ENCODE measurements at places on chromosomes 12 and 14. TPM values are rescaled to one million over a fixed set of nuclear protein-coding genes. Genes with fewer than 3 reads are reported as not detected.

DNA sequence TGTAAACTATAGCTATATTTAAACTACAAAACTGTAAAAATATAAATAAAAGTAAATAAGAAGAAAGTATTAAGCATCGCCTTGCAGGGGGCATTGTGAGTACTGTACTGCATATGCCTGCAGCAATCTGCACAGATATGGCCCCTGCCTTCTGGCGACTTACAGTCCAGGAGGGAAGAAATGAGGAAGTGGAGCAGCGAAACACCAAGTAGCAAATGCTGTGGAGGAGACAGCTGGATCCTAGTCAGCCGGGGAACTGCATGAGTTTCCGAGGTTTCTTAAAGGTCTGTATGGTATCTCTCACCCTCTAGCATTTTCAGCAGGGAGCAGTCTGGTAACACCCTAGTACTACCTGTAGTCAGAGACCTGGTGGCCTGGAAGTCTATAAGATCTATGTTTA, 256.9 kb downstream of the CACNA1C start:
- no peak for DNase-seq

GRCh38 chr12:76462668-76463224, 96.8 kb downstream of the OSBPL8 start:
- DNase-seq = no peak

DNA sequence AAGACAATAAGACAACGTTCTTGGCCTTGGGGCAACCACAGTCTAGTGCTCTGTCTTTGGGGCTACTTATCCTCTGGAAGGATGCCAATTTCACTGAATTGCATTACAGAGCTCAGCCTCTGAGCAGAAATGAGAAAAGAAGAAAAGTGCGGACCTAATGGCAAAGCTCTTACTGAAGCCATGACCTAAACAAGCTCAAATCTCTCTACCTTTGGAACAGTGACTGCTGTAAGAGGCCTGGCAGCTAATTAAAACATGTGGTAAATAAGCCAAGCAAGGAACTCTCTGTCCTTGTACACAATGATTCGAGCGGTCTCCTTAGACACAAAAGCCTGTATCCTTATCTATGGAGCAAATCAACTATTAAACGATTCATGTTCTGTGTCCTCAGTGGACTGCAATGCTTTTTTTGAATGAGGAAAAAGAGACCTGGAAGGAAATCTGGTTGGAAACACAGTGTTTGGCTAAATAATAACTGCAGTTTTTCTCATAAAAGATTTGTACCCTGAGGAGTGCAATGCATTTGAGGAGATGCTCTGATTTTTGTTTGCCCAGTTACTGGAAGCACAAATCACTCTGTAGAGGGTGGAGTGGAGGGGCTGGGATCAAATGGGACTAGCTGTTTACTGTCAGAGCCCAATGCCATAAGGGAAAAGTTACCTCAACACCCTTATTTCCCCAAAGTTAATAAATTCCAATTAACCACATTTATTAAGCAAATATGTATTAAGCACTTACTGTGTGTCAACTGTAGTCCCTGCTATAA, 113.9 kb downstream of the NDUFA12 start:
- DNase-seq = no peak

DNA sequence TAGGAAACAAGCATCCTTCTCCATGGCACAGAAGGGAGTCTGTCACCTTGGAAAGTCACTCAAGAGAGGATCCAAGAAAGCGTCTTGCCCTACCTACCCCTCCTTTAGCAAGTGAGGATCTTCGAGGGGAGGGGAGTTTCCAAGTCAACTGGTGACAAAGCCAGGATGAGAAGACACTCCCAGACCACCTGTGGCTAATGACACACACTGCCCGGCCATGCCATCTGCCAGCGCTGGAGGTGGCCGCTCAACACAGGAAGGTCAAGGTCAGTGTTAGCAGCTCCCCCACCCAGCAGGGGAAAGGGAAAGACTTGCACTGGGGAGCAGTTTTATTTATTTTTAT, 41.3 kb downstream of the ELK3 start:
- DNase-seq = no peak

DNA sequence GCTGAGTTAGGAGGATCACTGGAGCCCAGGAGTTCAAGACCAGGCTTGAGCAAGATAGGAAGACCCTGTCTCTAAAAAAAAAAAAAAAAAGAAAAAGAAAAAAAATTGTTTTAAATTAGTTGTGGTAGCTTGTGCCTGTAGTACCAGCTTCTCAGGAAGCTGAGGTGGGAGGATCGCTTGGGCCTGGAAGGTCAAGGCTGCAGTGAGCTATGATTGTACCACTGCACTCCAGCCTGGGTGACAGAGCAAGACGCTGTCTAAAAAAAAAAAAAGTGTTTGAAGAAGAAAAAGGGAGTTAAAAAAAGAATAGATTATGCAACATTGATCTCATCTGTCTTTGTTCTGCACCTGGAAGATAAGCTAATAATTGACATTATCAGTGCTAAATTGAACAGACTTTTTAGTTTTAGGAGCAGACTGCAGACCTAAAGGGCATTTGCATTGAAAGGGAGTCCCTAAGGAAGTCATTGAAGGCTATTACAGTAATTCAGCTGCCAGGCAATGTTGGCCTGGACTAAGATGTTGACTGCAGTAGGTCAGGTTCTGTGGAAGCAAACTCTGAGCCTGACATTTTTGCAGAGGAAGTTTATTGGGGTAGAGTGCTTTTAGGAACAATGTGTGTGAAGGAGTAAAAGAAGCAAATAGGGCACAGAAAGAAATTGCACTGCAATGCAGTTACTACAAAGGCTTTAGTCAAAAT, 215.8 kb downstream of the PCNX1 start:
- no peak for DNase-seq

GRCh38 chr12:28936221-28936620, 212.9 kb upstream of the FAR2 start:
- no peak for DNase-seq

GRCh38 chr14:100240668-100241032, 1.7 kb downstream of the YY1 start:
- no peak for DNase-seq

DNA sequence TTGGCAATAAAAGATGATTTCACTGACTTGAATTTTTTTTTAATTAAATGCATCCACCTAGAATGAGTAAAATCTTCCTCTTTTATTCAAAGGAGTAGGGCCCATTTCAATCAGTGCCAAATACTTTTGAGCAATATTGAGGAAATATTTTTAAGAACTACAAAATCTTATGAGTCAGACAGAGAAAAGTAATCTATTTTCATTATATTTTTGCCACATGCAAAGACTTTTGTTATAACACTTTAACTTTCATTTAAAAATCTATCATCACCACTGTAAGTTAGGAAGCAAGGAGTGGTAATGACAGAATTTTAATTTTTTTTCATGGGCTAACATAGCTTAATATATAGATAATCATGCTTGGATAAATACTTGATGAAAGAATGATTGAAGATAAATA, 345.2 kb upstream of the KITLG start:
- DNase-seq = no peak

DNA sequence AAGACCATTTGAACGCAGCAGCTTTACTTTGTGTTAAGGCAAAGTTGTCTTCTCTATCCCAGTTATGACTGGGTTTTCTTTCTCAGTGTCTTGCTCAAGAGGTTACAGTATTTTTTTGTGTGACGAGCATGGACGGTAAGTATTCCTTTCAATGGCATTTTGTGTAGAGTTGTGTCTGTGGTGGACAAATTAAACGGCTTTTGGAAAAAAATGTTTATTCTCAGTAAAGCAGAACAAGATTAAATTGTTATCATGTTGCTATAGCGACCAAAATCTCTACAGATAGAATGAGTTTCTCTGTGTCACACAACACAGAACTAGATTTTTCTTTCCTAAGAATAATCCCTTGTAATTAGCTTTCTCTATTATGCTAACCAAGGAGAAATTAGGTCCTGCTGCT, 417.1 kb downstream of the AEBP2 start:
- DNase-seq = no peak

- no peak for DNase-seq
Measured at GRCh38 chr14:33381717-33382116, 443.0 kb downstream of the NPAS3 start.

- no peak for DNase-seq
Measured at GRCh38 chr12:67354966-67355365, 85.8 kb downstream of the CAND1 start.

- no peak for DNase-seq
Measured at GRCh38 chr12:128603573-128604115, 220.1 kb downstream of the SLC15A4 start.

GRCh38 chr14:96198430-96199130, 6.1 kb upstream of the BDKRB2 start:
- DNase-seq = no peak

GRCh38 chr12:114879354-114879753, 195.4 kb upstream of the TBX3 start:
- no peak for DNase-seq

GRCh38 chr12:92412856-92413255, 267.2 kb upstream of the BTG1 start:
- no peak for DNase-seq

DNA sequence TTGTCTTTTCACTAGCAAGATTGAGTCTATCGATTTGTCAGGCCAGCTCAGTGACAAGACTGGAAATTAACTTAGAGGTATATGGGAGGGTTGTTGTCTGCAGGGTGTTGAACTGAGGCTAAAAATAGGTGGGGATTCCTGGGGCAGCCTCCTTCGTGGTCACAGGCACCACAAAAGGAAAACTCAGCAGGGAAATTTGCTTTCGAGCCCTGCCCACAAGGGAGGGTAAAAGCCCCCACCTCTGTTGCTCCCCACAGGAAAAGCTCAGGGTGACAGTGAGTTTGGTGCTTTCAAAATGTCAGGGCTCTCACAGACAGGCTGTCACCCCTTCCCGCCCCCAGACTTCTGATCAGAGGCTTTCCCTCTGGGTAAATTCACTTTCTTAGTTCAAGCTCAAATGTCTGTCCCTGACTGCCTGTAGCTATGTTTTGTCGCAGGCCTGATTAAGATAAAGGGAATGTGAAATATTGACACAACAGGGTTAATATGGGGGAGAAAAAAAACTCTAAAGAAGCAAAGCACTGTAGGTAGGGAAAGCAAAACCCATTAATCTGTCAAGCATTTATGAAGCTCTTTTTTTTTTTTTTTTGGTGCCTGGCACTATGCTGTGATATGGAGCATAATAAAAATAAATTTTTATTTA, 11.7 kb upstream of the NFKBIA start:
- no peak for DNase-seq

- DNase-seq = peak; percentile 49
Measured at GRCh38 chr14:95875831-95876760, 536 bp upstream of the TUNAR start.

- no peak for DNase-seq
Measured at GRCh38 chr14:31465111-31465510, 7.8 kb upstream of the DTD2 start.

DNA sequence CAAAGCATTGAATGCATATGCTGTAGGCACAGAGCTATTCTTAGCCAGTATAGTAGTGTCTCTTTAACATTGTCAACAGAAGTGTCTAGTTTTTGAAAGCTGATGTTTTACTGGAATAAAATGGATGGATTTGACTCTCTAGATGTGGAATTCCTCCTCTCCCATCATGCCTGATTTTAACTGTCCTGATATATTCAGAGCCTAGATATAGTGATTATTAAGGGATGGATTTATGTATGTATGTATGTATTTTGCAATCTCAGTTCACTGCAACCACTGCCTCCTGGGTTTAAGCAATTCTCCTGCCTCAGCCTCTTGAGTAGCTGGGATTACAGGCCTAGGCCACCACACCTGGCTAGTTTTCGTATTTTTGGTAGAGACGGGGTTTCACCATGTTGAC, 144.8 kb upstream of the NAV3 start:
- DNase-seq = no peak

DNA sequence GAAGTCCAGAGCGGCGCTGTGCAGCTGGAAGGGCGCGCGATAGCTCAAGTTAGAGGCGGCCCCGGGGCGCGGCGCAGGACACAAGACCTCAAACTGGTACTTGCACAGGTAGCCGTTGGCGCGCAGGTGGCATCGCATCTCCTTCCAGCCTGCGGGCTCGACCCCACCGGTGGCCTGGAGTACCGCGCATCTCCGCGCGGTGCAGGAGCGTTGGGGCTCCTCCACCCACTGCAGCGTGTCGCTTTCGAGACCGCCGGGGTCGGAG, 553 bp downstream of the CLEC14A start:
- DNase-seq = peak; percentile 74

DNA sequence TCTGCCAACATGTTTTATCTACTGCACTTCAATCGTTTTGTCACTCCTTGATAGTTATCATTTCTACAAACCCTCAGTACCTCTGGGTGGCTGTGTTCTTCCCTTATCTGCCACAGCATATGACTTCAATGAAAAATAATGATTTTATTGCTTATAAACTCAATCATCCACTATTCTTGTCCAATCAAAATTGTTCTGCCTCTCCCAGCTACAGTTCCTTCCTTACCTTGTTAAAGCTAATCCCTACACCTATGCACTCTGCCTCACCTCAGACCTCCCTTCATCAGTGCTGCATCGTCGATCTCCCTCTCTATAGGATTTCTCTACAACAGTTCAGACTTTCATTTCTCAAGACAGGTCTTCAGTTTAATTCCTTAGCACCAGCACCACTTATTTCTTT, 58.8 kb downstream of the ERGIC2 start:
- DNase-seq = no peak

GRCh38 chr14:44989497-44990440, 27.8 kb downstream of the TOGARAM1 start:
- no peak for DNase-seq

GRCh38 chr12:31845613-31846322, 113.4 kb upstream of the RESF1 start:
- DNase-seq = no peak

- no peak for DNase-seq
Measured at GRCh38 chr12:59151243-59151642, 230.9 kb upstream of the LRIG3 start.

GRCh38 chr14:89912667-89913211, 41.8 kb downstream of the EFCAB11 start:
- peak; percentile 95 for DNase-seq

The DTX1 gene
- 7.3 TPM for polyA plus RNA-seq

The TSHR gene
- not detected for polyA plus RNA-seq

The SIX6 gene
- polyA plus RNA-seq = not detected

The EGLN3 gene
- 19.6 TPM for polyA plus RNA-seq

The TMEM229B gene
- polyA plus RNA-seq = 3.1 TPM

The ACVRL1 gene
- polyA plus RNA-seq = 29.1 TPM

The TESPA1 gene
- not detected for polyA plus RNA-seq

The RIMBP2 gene
- 2.8 TPM for polyA plus RNA-seq

The HOXC12 gene
- polyA plus RNA-seq = not detected

The UTP20 gene
- 2.5 TPM for polyA plus RNA-seq

The SLC25A47 gene
- polyA plus RNA-seq = 1.0 TPM

All from kidney (tissue), 22 donors.